ENCODE measurements at places on chromosomes 11 and 22.

DNA sequence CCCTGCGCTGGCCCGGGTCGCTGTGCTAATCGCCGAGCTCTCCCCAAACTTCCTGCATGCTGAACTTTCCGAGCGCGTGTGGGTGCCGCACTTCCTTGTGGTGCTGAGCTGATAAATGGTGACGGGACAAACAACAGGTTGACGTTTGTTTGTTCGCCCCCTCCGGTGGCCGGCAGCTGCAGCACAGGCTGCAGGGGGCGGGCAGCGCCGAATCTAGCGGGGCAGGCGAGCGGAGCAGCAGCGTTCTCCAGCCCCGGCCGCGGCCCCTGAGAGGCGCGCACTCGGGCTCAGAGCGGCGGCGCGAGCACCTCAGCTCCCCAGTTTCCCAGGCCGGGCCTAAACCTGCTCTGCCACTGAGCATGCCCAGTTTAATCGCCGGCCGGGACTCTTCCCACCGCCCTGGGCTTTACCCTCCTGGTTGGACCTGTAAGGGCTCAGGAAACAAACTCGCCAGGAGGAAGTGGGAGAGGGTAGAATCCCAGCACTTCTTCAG is at the start of gene PDGFD:
TSS of gene PDGFD (minus strand) at position 120 of the 493 bp plus-strand sequence.
- peak; percentile 74 for DNase-seq

DNA sequence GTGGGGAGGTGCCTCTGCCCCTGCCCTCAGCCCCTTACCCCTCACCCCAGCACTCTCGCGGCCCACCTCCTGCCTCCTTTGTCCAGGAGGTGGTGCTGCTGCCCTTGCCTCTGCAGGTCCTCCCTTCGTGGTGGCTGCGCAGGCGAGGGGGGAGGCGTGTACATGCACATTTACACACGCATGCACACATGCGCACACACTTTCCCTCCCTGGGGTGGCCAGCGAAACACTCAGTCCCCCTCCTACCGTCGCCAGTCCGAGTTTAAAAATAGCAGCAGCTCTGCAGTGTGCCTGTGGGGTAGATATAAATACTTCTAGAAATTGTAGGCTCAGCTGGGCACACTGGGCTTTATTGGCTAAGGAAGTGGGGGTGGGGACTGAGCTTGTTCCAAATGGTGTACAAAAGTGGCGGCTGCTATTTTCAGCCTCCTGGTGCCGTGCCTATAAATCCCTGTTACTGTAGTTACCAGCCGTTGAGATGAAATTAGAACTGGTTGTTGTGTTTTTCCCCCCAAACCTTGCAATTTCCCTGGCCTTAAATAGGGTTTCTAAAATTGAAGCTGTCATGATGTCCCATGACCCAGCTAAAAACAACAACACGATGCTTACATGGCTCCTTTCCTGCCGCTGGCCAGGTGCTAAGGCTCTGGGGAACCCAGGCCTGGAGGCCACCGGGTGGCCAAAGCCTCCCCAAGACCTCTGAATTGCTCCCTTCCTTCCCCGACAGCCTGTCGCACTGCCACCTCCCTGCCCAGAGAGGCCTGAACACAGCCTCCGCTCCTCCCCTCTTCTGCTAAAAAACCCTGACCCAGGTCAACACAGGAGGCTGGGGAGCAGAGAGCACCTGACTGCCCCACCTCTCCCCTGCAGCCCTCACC is 12.4 kb downstream of the PICK1 start:
- no peak for DNase-seq

GRCh38 chr11:73465023-73465675 is 89.0 kb downstream of the RELT start:
- DNase-seq: no peak

DNA sequence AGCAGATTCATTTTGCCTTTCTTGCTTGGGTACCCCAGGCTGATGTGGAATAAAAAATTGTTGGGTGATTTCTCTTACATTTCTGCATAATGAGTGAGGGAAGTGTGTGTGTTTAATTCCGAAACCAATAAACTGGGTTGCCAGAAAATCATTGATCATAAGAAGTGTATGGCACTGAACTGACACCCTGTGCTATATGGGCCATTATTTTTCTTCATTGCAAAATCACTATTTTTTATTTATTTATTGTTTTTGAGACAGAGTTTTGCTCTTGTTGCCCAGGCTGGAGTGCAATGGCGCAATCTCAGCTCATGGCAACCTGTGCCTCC is 14.6 kb upstream of the HIKESHI start:
- no peak for DNase-seq

DNA sequence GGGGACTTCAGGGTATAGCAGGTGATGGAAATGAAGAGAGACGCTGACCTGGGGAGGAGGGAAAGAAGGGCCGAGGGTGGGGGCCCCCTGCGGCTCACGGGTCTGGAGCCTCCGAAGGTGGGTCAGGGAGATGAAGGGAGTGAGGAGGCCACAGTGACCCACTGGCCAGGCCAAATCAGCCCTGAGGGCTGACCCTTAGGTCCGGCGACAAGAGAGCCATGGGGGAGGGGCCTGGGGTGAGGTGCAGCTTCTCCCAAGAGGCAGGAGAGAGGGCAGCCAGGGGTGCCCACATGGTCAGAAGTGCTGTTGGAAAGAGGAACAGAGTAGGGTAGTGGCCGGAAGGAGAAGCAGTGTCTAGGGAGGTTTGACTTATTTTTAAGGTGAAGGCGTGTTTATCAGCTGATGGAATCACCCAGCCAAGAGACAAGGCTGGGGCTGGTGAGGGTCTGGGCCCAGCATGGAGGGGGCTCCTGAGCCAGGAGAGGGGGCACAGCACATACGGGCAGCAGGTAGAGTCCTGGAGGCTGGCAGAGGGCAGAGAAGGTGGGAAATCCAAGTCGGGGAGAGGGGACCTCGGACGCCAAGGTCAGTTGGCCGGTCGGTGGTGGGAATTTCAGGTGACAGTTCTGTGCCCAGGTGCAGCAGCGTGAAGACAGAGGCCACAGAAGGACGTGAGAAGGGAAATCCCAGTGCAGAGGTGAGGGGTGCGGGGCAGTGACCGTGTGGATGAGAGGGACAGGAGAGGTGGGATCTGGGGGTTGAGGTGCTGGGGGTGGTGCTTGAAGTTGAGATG is 49.0 kb downstream of the LINC01488 start:
- DNase-seq: no peak

GRCh38 chr11:65204646-65205601 is 23.2 kb downstream of the CAPN1 start:
- peak; percentile 7 for DNase-seq

GRCh38 chr11:134244593-134244992 is 8.6 kb downstream of the THYN1 start:
- no peak for DNase-seq

- DNase-seq: peak; percentile 58
These were observed 52.5 kb downstream of the TPCN2 start for GRCh38 chr11:69101115-69101791.

DNA sequence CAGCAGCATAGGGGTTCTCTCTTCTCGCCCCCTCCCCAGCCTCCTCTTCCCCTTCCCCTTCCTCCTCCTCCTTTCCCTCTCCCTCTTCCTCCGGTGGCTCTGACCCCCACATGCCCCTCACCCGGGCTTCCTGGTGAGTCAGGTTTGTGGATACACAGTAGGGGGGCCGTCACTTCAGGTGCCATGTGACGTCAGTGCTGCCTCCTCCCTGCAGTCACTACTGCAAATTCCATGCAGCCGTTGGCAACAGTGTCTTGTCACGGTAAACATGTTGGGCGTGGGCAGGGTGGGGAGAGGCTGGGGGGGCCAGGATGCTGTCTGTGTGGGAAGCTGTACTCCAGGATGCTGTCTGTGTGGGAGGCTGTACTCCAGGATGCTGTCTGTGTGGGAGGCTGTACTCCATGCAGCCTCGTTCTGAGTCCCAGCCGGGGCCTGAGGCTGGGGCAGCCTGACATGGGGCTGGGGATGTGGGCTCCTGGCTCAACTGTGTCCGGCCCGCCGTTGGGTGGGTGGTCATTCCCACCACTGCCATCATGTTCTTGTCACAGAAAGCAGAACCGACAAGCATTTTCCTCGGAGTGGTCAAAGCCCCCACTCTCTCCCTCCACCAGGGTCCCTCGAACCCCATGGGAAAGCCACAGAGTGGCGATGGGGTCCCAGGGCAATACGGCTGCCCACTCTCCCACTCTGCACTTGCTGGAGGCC is 2.4 kb upstream of the MUC2 start:
- DNase-seq: peak; percentile 60

- DNase-seq: no peak
These were observed 24.6 kb downstream of the OR10A6 start for GRCh38 chr11:7906481-7906880.

GRCh38 chr11:14079011-14079410 is 116.5 kb downstream of the SPON1 start:
- no peak for DNase-seq

GRCh38 chr11:116499396-116500003 is 273.3 kb downstream of the BUD13 start:
- DNase-seq: peak; percentile 54

GRCh38 chr11:66159324-66159984 is 89.4 kb downstream of the PACS1 start:
- DNase-seq: no peak

GRCh38 chr11:94550513-94550912 is 6.8 kb downstream of the FUT4 start:
- no peak for DNase-seq

- DNase-seq: no peak
These were observed 852.6 kb upstream of the RAG2 start for GRCh38 chr11:37450613-37451012.

DNA sequence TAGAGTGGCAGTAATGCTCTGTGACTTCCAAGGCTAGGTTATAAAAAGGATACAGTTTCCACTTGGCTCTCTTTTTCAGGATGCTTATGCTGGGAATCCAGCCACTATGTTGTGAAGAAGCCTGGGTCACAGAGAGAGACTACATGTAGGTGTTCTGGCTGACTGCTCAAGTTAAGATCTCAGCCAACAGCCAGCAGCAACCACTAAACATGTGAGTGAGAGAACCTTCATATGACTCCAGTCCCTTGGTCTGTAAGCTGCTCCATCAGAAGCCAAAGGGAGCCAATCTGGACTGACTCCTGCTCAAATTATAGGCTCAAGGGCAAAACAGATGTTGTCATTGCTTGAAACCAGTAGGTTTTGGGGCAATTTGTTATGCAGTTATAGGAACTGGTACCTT is 162.7 kb downstream of the MAML2 start:
- DNase-seq: no peak

GRCh38 chr22:46088541-46089311 is 61.6 kb upstream of the PPARA start:
- DNase-seq: no peak

GRCh38 chr11:59755701-59756557 is 753 bp downstream of the STX3 start:
- DNase-seq: peak; percentile 72

- DNase-seq: no peak
These were observed 111.5 kb downstream of the SWAP70 start for GRCh38 chr11:9775398-9775779.

- no peak for DNase-seq
These were observed 26.3 kb upstream of the HMGXB4 start for GRCh38 chr22:35230839-35231584.

GRCh38 chr11:111697933-111698371 is 68.2 kb downstream of the PPP2R1B start:
- DNase-seq: no peak

- no peak for DNase-seq
These were observed 23.1 kb downstream of the A4GALT start for GRCh38 chr22:42697542-42698013.
